ENCODE measurements at places on chromosomes 12 and 14.
A peak's percentile ranks its signal among the peaks of the same experiment; 100 is the strongest.

GRCh38 chr12:50948798-50949197 lies 3.5 kb upstream of the HIGD1C start:
- DNase-seq: no peak

- no peak for DNase-seq
These were observed 25.8 kb downstream of the TAOK3 start for GRCh38 chr12:118346895-118347294.

DNA sequence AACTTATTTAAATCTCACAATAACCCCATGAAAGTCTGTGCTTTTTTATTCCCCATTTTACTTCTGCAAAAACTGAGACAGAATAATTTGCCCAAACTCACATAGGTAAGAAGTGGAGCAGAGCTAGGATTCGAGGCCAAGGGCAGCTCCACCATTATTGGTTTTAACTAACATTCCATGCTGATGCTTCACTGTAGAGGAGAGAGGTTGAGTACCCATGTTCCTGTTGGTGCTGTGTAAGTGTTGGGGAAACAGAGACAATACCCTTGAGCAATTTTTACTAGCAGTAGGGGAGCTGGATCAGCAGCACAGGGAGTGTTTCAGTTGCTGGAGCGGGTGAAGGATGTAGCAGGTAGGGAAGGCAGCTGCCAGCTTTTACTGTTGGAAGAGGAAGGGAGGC lies 21.1 kb downstream of the RASSF8 start:
- DNase-seq: no peak

DNA sequence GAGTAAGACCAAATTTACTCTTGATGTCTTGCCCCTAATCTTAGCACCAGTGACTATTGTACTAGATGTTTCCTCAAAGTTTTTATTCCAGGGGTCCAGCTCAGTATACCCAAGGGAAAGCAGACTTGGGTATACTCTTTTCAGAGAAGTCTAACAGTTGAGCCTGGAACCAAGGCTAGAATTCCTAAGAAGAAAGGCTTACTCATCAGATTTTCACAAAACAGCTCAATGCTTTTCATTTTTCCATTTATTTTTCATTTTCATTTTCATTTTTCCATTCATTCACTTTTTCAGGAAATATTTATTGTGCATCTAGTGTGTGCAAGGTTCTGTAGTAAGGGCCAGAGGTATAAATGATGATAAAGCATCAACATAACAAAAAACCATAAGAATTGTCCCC lies 143.2 kb downstream of the PHLDA1 start:
- DNase-seq: no peak

DNA sequence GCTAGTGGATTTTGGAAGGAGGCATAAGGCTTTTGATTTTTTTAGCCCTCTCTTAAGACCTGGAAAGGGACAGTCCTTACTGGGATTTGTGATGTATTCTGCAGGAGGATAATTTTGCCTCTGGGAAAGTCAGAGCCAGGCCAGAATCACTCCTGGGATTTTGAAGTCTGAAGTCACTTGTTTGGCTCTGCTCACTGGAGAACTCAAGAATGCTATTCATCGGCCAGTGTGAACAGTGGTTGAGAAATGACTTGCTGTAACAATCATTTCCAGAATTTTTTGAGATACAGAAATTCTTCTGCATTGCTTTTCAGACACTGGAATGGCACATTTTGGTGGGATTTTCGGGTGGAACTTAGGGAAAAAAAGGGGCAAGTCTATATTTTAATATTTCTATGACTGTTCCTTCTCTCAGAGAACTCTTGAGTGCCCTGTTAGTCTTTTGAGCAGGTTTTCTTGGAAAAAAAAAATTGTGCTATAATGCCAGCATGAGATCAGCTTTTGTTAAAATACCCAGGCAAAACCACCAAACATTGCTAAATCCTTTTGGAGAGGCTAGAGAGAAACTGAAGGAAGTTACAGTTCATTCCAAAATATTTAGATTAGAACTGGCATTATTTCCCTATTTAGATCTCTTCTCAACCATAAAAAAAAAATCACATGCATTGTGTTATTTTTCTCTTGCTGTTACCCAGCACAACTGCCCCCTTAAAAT lies 26.1 kb upstream of the BHLHE41 start:
- no peak for DNase-seq

DNA sequence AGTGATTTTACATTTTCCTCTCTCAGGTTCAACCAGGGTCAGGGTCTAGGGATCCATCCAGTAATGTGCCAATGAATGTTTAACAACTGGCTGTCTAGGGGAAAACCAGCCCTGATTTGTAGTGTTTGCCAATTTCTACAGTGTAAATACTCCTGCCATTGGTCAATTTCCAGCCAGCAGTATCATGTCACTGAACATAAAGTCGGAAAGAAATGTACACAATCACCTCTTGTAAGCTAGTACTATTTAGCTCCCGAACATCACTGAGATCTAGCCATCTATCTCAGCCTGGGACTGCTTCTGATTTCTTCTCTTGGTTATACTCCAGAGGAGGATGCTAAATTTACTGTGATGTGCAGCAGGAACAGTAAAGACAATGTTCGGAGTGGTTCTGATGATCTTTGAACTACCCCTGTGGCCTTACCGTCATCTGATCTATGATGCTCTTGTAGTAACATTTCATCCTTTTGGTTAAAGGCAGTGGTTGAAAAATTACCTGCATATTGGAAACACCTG lies 36.7 kb upstream of the EGLN3 start:
- DNase-seq: no peak

GRCh38 chr12:68340404-68341270 lies 8.5 kb upstream of the MDM1 start:
- no peak for DNase-seq

DNA sequence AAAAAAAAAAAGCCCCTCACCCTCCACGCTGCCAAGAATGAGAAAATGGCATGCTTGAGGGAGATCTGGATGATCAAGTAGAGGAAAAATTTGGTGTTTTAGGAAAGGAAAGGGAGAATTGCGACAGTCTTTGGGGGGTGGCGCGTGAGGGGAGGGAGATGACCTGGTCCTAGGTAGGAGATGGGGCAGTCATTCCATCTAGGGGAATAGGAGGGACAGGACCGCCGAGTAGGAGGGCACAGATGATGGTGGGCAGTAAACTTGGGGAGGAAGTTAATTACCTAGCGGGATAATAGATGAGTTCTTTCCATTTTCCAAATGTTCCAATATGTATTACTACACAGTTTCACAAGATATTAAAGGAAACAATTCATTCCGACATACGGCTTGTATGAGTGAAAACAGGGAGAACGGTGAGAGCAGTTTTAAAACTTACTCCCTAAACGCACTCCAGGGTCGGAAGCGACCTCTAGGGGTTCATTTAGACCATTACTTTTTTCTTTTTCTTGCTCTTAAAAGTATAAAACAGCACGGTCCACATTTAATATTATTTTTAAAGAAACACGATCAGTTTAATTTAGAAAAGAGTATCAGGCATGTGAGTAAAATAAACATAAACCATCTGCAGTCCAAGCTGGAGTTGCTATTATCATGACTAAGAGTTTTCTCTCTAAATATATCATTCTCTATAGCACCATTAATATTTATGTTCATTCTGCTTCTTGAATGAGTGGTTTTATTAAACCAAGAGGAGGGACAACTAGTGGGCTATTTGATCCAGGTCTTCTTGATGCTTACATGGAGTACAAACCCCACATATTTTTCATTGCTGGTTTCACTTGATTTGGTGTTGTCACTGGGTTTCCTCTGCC lies 3.0 kb upstream of the FNTB start:
- DNase-seq: peak; percentile 50

DNA sequence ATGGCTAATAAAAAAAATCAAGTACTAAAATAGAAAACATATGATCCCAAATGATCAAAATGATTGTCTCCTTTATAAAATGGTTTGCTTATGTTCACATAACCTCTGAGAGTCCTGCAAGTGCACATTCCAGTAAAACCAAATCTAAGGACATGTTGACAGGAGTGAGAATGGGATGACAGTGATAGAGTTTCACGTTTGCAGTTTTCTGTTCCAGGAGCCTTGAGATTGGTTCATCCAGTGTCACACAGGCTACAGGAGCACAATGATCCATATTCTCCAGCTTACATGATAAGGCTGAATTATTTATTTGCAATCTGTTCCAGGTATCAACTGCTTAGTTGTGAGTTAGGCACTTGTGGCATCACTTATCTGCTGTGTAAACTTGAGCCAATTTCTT lies 1.5 kb upstream of the GYS2 start:
- DNase-seq: no peak

All from activated CD4-positive, alpha-beta T cell treated with anti-CD3 and anti-CD28 coated beads, Interleukin-2, amount 10 ng/mL, durations not matched to agents 7 days and 5 days (primary cell).